Mucosa of descending colon (tissue), 3 donors: ENCODE measurements at places on chromosomes 2 and 18.
A peak's percentile ranks its signal among the peaks of the same experiment; 100 is the strongest.

DNA sequence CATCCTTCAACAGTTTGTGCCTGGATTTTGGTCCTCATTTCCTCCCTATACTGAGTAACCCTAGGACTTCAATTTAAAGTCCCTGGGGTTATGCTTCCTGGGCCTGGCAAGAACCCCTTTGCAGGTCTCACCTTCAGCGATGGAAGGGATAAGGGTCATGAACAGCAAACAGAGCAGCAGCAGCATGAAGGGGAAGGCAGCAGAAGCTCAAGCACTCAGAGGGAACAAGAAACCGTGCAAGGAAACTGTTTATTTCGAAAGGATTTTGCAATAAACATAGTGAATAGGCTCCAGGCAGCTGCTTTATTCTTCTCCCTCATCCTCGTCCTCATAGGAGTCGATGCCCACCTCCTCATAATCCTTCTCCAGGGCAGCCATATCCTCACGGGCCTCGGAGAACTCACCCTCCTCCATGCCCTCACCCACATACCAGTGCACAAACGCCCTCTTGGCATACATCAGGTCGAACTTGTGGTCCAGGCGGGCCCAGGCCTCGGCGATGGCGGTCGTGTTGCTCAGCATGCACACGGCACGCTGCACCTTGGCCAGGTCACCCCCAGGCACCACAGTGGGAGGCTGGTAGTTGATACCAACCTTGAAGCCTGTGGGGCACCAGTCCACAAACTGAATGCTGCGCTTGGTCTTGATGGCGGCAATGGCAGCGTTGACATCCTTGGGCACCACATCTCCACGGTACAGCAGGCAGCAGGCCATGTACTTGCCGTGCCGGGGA is 2.8 kb upstream of the TUBA4B start:
- no peak for DNase-seq

DNA sequence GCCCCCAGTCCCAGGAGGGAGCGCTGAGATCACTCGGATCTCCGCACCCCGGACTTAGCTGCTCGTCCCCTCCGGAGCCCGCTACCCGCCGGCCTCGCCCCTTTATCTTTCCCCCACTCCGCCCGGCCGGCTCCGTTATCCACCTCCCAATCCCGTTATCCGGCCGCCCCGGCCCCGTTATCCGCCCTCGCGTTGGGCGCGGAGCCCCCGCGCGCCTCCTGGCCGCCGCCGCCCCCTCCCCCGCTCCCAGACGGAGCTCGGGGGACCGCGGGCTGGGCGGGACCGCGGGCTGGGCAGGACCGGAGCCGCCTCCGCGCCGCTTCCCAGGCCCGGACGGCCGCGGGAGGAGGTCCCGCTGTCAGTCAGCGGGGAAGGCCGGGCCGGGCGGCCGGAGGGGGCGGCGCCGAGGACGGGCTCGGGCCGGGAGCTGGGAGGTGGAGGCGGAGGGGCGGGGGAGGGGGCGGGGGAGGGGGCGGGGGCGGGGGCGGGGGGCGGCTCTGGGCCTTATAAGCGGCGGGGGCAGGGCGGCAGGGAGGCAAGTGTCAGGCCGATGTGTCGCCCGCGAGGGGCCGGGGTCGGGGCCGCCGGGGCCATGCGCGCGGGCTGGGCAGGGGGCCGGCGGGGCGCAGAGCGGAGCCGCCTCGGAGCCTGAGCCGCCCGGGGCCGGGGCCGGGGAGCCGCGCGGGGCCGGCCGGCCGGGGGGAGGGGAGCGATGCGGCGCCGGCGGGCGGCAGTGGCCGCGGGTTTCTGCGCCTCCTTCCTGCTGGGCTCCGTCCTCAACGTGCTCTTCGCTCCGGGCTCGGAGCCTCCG is at the start of gene PKDCC:
PKDCC (plus strand) TSS at position 534 of the 811 bp plus-strand sequence; CDS start at position 713, 179 bp downstream.
- peak; percentile 74 for DNase-seq

GRCh38 chr2:44934038-44934982 is 7.2 kb upstream of the SIX3 start:
- DNase-seq, result no peak

DNA sequence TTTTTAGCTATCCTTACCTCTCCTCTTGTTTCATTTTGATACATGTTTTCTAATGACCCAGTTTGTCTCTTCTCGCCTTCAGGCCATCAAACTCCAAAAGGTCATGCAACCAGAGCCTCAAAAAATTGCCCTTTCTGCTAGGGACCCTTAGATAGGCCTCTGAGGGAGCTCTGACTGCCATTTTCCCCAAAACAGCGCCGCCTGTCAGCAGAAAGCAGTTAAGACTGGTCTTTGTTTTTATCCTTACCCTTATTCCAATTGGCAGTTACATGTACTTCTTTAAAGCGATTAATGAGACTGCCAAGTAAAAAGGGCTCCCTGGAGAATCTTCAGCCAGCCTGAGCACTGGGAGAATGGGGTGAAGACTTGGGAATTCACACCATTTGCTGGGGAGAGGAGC is 55.1 kb upstream of the RIT2 start:
- DNase-seq, result no peak

DNA sequence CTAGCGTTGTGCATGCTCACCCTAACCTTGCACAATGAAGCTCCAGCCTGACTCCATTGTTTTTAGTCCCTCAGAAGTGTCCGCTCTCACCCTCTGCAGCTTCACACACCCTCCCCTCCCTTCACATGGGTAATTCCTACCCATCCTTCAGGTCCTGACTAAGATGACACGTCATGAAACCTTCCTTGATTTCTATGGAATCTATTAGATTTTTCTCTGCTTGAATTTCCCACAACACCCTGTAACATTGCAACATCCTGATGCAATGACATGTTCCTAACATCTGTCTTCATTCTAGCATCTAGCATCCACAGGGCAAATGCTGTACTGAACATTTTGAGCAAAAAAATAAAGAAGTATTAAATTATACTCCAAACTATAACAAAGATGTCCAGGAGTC is 77.0 kb upstream of the PID1 start:
- no peak for DNase-seq

DNA sequence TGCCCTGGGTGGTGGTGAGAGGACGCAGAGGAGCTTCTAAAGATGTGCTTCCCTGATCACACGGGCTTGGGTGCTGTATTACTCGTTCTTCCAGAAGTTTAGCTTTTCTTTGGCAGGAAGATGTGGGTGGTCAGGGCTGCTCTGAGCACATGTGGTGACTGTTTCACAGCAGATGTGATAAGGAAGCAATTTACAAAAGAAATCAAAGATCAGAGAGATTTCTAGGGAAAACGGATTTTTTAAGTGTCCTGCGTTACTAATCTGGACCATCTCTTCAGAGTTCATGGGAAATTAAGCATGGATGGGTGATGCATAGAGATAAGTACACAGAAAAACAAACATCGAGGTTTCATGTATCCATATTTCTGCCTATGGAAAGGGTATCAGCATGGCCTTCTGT is 99.4 kb downstream of the WDSUB1 start:
- no peak for DNase-seq

DNA sequence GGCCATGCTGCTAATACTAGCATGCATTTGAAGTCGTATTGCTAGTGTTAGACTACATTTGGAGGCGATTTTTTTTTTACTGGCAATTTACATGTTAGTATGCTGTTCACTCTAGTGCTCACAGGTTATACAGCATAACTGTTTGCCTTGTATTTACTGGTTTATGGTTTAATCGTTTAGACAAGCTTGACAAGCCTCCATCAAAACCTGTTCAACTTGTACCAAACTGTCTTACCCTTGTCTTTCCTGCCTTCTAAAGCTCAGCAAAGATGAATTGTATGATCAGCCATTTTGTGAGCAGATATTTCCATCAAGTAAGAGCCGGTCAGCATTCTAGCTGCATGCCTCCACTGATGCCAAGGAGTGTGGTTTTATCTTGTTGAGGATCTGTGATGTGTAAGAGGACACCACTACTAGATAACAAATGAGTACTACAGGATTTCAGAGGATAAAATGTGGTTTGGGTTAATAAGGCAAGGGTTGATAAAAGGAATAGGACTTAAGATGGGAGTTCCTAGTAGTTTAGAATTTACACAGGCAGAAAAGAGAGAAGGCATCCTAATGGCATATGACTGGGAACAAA is 68.4 kb upstream of the ITM2C start:
- no peak for DNase-seq

GRCh38 chr2:175441181-175441761 is 259.8 kb upstream of the ATP5MC3 start:
- no peak for DNase-seq

- no peak for DNase-seq
These were observed 30.4 kb downstream of the LBH start for GRCh38 chr2:30261695-30262211.

DNA sequence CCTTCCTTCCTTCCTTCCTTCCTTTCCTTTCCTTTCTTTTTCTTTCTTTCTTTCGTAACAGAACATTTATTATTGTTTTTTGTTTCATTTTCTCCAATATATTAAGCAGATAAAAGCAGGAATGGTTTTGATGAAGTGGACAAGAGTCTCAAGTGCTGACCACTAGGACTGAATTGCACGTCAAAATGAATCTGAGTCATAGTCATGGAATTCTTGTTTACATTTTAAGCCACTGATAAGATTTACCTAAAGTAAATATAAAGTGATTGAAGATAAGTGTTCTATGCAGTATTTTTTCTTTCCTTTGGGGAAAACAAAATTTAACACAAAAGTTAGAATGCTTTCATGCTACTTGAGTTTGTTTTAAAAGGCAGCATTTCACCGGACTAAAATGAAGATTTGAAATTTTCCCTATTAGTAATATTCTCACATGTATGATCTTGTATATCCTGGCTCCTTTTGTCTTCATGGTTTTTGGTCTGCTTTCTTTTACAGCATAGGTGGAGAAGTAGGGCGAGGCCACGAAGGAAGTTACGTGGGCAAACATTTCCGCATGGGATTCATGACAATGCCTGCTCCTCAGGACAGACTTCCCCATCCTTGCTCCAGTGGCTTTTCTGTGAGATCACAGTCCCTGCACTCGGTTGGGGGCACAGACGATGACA is 113.5 kb downstream of the NYAP2 start:
- DNase-seq, result no peak

- DNase-seq, result no peak
These were observed 177.9 kb downstream of the NRP2 start for GRCh38 chr2:205860181-205860580.

DNA sequence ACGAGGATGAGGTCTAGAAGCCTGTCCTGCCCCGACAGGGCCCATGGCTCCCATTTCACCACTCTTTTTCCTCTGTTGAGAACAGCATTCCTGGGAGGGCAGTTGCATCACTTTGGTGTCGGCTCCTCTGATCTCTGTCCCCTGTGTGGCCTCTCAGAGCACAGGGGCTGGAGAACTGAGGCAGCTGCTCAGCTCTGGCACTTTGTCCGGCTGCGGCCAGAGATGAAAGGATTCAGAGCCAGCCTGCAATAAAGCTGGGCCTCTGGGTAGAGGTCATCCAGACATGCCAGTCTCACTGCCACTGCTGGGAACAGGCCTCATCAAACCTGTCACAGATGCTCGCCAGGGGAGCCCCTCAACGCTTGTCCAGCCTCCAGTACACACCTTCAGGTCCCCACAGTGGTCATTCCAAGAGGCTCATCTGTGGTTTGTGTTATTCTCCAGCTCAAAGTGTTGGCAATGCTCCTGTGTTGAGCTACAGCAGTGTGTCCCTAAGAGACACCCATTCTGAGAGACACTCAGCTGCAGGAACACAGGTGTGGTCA is 13.1 kb upstream of the ROCK2 start:
- DNase-seq, result no peak

DNA sequence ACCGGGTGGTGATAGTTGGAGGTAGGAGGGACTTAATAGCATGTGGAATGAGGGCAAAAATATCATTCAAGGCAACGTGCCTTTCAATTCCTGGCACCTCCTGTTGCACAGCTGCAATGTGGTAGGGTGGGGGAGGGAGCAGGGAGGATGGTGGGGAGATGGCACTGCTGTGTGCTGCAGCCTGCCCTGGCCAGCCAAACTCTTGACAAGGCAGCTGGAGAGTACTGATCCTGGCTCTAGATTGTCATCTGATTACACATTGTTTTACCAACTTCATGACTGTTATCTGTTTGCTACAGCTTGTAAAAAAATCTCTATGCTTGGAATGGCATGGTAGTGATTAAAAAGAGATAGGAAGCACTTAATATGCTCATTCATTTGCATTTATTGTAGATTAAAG is 47.7 kb downstream of the PLCL1 start:
- DNase-seq, result no peak

GRCh38 chr2:212274215-212274614 is 264.4 kb downstream of the ERBB4 start:
- DNase-seq, result no peak

DNA sequence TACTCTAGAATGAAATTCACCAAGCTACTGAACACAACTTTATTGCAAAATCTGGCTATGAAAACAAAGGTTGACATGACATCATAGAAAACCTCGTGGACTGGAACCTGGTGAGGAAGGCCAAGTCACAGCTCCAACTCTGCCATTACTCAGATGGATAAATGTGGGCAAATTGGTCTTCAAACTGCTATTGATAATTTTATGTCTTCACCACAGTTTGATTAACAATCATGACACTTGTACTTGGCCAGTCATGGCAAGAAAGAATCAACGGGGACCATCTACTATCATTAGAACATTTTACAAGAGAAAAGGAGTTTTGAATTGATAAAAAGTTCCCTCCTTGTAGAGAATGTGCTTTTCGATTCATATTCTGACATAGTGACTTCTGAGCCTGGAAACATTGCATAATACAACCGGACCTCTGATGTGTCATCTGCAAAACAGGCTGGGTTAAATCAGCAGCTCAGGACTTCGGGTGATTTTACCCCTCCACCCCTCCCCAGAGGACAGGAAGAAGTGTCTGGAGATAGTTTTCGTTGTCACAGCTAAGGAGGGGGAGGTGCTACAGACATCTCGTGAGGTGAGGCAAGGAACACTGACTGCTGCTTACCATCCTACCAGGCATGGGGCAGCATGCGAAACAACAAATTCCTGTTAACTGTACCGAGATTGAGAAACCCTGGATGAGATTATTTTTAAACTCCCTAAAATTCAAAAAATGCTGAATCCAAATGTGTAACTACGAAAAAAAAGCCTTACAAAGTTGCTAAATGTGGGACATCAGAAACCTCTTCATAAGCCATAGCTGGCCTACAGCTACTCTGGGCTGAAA is 8.4 kb downstream of the L3MBTL4 start:
- DNase-seq, result no peak

DNA sequence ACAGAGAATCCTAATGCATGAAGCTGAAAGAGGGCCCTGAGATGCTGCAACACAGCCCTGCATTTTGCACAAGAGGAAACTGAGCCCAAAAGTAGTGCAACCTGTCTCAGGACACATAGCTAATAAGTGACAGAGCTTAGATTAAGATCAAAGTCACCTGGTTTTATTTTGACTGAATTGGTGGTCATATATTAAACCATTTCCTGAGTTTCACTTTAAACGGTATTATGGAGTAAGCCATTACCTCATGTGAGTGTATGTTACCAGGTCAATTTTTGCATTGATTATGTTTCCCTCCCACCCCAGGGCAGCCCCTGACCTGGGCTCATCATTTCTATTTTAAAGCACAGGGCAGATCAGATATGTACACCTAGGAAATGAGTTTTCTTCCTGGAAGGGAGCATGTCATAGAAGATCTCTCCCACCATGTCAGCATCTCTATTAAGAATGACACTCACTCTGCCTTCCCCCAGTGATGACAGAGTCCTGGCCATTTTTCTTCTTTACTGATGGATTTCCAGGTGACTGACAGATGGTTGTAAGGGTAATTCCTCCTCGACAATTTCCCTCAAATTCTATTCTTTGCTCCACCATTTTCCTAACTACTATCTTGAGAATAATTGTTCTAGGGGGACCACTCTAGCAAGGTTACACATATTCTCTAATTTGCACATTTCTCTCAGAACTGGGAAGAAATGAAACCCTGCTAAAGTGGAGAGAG is 441.3 kb upstream of the SLC14A2 start:
- DNase-seq, result no peak

GRCh38 chr2:239192456-239192855 is 208.4 kb downstream of the HDAC4 start:
- DNase-seq, result no peak
